NCI-H1417 treated with DMSO at 0.1 percent for 48 hours (cell line): ENCODE measurements at places on chromosomes 6 and 20.

- DNase-seq: no peak
Observed at GRCh38 chr6:455835-456234, 64.3 kb downstream of the IRF4 start.

GRCh38 chr6:2237001-2237400, 8.4 kb downstream of the GMDS start:
- DNase-seq: no peak

DNA sequence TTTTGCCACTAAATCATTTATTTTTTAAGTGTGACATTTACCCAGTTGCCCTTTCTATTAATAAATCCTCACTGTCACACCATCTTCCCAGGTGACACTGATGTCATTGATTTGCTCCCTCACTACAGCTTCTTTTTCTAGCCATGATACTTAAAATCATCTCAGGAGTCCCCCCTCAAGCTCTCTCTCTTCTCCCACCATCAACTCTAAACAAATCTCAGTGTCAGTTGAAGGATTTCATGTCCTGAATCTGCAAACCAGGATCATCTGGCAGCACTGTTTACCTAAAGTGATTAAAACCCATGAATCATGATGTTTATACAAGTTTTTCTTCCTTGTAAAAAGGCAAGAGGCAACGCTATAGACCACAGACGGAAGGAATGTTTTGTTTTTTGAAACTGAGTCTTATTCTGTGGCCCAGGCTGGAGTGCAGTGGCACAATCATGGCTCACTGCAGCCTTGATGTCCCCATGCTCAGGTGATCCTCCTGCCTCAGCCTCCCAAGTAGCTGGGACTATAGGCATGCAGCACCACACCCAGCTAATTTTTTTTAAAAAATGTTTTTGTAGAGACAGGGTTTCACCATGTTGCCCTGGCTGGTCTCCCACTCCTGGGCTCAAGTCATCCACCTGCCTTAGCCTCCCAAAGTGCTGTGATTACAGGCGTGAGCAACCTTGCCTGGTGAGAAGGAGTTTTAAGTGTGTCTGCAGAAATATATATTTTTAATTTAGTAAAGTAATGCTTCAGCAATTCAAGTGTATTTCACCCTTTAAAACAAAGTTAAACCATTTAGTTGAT, 30.1 kb upstream of the SH3BGRL2 start:
- no peak for DNase-seq

- no peak for DNase-seq
Observed at GRCh38 chr6:15332446-15332845, 86.6 kb downstream of the JARID2 start.

- DNase-seq: no peak
Observed at GRCh38 chr6:13561624-13562267, 12.7 kb upstream of the SIRT5 start.

GRCh38 chr6:157853018-157853805, 30.2 kb downstream of the SNX9 start:
- no peak for DNase-seq

GRCh38 chr20:47727170-47727880, 58.0 kb downstream of the SULF2 start:
- no peak for DNase-seq

DNA sequence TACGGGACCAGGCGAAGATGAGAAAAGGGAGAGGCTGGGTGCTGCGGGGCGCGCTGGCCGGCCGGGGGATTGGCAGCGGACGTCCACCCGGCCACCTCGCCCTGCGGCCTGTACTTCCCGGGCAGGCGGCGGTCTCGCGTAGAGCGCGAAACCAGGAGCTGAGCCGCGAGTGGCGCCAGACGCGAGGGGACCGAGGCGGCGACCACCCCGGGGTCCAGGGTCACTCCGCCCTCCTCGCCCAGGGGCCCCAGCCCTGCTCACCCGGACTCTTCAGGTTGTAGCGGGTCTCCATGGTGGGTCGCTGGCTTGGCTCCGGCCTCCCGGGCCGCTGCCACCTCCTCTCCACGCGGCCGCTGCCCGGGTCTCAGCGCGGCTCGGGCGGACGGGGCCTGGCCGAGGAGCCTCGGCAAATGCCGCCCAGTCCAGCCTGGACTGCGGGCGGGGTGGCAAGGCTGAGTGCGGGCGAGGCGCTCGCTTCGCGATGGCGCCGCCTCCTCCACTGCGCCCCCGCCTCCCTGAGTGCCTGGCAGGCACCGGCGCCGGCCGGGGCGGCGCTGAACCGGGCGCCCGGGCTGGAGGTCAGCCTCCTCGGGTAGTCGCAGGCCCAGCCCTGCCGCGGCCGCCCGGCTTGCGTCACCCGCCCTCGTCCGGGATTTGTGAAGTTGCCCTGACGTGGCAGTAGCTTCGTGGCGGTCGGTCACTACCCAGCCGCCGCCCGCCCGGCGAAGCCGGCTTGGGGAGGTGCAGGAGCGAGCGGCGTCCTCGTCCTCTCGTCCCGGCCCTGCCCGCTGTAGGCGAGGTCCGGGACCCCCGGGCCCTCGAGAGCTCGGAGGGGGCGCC, at the start of gene UBE2J1:
Gene UBE2J1 (minus strand): TSS at position 445 of the 840 bp plus-strand sequence. CDS start 153 bp downstream, at position 292.
- DNase-seq: no peak

- no peak for DNase-seq
Observed at GRCh38 chr20:63053432-63054102, 46.8 kb upstream of the BHLHE23 start.
